ENCODE measurements at places on chromosomes 1 and 21.
A peak's percentile ranks its signal among the peaks of the same experiment; 100 is the strongest.

DNA sequence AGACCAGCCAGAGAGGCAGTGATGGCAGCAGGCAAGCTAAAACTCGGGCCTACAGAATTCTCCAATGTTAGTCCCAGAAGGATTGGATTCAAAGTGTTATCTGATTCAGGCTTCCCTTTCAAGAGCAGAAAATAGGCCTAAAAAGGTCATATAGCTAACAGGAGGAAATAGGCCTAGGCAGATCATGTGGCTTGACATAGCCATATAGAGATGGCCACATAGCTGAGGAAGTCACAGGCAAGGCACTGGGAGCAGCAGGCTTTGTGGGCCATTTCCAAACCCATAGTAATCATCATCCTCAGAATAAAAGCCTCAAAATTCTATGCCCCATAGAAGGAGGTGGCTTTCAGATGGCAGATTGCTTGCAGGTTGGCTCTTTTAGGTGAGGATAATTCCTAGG lies 29.0 kb upstream of the LMO4 start:
- no peak for DNase-seq

GRCh38 chr1:112929979-112930378 lies 26.0 kb downstream of the SLC16A1 start:
- DNase-seq = no peak

DNA sequence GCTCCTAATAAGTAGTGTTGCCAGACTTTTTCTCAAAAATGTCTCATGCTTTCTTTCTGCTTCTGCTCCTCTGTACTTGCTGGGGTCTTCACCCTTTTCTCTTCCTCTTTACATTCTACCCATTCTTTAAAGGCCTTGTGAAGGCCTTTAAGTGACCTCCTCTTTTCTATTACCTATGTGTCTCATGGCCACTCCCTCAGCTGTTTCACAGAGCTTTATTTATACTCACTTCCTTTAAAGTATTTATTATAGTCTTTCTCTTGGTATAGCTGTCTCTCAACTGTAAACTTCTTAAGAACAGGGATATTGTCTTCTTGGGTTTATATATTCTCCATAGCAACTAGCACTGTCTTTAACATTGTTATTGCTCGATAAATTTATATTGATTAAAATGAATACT lies 792 bp downstream of the GOLPH3L start:
- no peak for DNase-seq

DNA sequence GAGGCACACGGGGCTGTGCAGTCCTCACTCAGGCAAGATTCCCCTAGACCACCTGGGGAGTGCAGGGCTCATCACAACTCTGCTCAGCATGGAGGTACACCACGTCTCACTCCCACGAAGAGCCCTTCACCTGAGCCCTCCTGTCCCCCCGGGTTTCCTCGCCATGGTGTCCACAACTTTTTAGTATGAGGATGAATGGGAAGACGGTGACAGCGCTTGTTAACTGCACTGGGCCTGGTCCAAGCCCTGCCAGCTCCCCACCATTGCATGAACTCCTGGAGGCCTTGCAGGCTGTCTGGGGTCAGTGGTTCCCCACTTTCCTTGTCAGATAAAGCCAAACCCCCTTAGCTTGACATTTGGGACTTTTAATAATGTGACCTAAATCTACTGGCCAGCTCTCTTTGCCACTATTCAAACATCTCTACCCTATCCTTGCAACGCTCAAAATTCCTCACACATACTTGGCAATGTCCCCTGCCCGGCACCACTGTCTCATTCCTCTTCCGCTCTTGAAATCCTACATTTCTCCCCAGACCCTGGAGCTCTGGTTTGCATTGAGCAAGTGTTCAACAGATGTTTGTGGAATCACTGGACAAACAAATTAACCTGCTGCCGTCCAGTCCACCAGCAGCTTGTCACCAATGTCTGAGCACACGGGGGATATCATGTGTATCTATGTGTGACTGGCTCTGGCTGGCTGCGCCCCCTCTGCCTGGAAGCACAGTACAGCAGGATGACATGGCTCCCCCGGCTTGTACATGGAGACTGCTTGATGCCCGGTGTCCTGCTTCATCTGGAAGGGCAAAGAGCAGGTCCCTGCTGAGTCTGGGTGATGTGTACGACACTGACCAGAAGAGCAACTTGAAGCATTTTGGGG lies 11.2 kb downstream of the TMEM9 start:
- DNase-seq = no peak

- DNase-seq = no peak
Observed at GRCh38 chr1:229167318-229167717, 103.6 kb upstream of the RAB4A start.

DNA sequence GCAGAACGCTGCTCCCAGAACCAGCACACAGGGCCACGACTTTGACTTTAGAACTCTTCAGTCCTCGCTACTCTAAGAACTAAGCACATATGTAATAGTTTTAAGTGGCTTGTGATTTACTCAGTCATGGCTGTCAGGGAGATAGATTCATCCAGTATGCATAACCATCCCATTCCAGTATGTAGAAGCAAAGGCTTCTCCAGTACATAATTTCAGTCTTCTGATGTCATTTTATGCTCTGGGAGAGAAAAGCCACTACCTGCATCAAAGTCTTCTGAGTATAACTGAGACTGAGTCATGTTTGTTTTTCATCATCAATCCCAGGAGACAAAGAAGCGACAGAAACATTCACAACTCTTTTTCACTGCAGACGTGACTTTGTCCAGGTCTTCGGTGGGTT lies 885.7 kb downstream of the PLA2G4A start:
- DNase-seq = no peak

DNA sequence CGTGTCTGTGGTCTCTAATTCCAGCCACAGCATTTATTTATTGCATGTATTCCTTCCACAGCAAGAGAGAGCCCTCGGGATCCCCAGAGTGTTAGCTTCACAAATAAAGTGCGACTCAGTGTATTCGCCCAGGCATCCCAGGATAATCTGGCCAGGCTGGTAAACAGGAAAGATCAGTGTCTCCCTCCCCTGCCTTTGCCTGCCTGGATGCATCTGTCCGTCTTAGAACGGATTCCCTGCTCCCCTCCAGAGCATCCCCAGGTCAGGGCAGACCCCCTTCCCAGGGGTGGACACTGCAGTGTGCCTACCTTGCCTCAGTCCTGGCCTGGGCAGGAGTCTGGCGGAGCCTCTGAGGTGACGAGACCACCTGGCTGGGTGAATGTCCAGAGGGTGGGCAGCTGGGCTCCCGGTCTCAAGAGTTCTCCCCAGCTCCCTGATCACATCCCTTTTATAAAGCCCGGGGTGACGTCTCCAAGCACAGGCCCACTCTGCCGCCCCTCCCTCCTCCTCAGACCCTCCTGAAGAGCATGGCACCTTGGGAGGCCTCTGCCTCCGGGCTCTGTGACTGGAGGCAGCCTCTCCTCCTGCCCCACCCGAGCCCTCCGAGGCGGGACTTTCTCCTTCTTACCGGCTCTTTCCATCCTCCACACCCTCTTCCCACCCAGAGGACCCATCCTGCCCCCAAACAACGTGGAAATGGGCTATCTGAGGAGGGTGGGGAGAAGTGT lies at the start of gene KISS1:
Gene KISS1 (minus strand): TSS at position 424 of the 728 bp plus-strand sequence. CDS start 3,615 bp downstream, outside the sequence.
- no peak for DNase-seq

DNA sequence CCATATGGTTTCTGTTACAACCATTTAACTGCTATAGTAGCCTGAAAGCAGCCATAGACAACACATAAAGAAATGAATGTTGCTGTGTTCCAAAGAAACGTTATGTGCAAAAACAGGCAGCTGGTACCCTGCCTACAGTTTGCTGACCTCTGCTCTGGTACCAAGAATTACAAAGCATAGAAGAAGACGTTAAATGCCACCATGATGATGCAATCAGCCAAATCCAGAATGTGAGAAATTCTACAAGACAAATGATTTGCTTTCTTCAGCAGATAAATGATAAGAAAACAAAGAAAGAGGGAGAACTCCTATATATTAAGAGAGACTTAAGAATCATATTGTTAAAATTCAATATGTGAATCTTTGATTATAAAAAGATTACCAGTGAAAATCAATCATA lies 97.8 kb upstream of the PDE4B start:
- no peak for DNase-seq

DNA sequence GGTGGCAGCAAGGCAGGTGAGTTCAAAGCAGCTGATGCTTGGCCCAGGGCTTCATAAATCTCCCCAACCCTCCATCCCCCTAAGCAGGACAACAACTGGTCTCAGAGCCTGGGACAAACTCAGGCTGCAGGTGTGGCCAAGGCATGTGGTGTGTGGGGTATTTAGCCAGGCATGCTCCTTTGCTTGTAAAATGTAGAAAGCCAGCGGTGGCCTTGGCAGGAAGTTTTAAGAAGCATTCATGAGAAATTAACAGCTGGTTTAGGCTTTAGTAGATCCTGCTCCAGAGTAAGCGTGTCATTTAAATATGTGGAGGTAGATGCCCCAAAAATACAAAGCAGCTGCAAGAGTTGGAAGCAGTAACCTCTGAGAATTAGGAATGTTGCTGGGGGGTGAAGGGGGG lies 44.8 kb downstream of the NTPCR start:
- no peak for DNase-seq

GRCh38 chr1:94621802-94622201 lies 80.2 kb upstream of the F3 start:
- DNase-seq = no peak

- DNase-seq = no peak
Observed at GRCh38 chr1:173410794-173411236, 66.3 kb upstream of the PRDX6 start.

- DNase-seq = no peak
Observed at GRCh38 chr1:246534114-246534513, 27.0 kb upstream of the SMYD3 start.

- DNase-seq = no peak
Observed at GRCh38 chr1:56378341-56379070, 200.9 kb downstream of the PLPP3 start.

DNA sequence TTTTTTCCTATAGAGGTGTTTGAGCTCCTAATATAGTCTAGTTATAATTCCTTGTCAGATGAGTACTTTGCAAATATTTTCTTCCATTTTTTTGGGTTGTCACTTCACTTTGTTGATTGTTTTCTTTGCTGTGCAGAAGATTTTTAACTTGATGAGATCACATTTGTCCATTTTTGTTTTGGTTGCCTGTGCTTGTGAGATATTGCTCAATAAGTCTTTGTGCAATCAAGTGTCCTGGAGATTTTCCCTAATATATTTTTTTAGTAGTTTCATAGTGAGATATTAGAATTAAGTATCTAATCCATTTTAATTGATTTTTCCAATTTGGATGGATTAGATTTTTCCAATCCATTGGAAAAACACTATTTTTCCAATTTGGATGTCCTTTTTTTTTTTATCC lies 1395.5 kb downstream of the PLA2G4A start:
- no peak for DNase-seq

GRCh38 chr1:153392822-153393221 lies 1.9 kb upstream of the S100A8 start:
- DNase-seq = no peak

GRCh38 chr1:24857507-24858133 lies 72.5 kb downstream of the RUNX3 start:
- no peak for DNase-seq

- DNase-seq = no peak
Observed at GRCh38 chr1:105872817-105873216, 1183.7 kb upstream of the PRMT6 start.

DNA sequence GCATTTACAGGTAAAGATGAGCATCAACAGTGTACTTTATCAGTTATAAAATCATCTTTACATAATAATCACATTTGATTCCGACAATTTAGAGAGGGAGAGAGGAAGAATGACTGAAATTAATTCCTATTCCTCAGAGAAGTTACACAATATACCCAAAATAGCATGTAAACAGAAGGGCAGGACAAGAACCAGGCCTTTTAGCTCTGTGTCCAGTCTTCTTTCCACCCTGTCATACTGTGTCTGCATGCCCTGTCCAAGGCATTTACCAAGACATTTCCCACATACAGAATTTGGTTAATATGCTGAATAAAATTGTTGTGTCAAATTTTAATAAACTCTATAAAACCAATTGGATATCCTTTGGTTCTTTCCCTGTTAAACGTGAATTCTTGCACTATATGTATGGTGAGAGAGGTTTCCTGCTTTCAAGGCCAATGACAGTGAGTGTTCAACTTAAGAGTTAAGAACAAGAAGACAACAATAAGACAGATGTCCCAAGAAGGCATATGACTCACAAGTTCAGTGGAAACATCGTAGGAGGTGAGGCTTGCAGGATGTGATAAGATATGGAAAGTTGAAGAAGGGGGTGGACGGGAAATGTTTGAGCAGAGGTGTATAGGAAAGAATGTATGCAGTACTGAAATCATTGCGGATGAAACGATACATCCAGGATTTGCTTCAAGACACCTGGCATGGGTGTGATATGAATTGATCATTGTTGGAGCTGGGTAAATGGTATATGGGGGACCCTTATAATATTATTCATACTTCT lies 20.8 kb downstream of the LRRC8B start:
- DNase-seq = no peak

- peak; percentile 39 for DNase-seq
Observed at GRCh38 chr1:178075333-178075732, 18.6 kb upstream of the RASAL2 start.

DNA sequence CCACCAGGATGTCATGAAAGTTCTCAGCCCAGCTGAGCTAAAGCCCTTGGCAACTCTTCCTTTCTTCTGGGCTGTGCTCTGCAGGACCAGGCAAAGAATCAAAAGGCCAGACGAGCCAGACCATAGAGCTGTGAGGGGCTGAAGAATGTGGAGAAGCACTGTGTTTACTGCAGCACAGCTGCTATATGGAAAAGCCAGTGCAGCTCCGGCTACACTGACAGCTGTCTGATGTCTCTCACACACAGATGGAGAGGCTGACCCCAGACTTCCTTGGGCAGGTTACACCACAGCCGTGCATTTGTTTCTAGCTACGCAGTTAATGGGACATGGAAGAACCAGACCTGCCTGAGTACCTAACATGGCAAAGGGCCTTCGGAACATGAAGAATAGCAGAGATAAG lies 40.3 kb downstream of the CD247 start:
- no peak for DNase-seq

DNA sequence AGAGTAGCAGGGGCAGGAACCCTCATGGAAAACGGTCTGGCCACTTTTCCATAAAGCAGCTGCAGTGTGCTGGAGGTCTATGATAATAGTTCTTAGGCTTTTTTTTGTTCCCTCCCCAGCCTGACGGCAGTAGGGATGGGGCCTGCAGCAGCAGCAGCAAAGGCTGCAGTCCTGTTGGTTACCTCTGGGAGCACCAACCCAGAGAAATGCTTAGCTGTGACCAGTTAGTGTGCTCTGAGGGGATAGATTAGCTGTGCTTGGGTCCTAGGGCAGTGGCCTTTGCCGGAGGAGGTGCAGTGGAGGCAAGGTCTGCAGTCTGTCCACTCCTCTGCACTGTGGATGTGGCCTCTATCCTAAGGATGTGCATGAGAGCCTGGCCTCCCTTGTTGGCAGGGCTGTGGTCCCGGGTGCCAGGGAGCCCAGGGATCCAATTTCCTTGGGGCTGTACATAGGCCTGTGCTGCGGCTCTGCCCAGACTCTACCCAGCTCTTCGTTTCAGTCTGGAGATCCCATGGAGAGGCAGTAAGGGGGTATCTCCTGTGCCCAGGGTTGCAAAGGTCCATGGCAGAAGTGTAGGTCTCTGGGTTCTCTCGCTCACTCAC lies 322.7 kb downstream of the PTBP2 start:
- DNase-seq = no peak

DNA sequence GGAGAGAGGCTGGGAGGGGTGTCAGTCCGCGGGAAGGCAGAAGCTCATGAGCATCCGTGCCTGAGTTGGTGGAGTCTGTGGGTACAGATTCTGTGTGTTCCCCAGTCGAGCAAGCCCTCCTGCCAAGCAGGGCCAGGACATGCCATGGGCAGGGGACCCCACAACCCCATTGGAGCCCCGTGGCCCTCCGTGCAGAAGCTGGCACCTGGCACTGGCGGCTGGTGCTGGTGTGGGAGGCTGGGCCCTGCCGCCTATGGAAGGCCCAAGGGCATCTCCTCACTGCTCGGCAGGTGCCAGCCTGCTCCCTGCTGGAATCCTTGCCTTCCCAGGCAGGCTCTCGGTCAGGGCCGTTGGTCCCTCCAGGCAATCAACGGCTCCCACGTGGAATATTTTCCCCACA lies 73.7 kb downstream of the UBE2T start:
- no peak for DNase-seq
